ENCODE measurements at places on chromosomes 5 and 9. TPM values are rescaled to one million over a fixed set of nuclear protein-coding genes. Genes with fewer than 3 reads are reported as not detected.

- no peaks in the 10 kb centered on the region for H3K4me1 ChIP-seq
- DNase-seq: no peak
- no peaks in the 10 kb centered on the region for H3K36me3 ChIP-seq
- no peak overlapping the region for H3K27ac ChIP-seq
Observed at GRCh38 chr9:37566716-37567115, 9.5 kb downstream of the FBXO10 start.

The ST6GALNAC6 gene
- total RNA-seq: 140 TPM

The VCAN gene
- 870 TPM for total RNA-seq

GRCh38 chr5:20055301-20055700 is 67.3 kb upstream of the CDH18 start:
- no peak overlapping the region for H3K4me3 ChIP-seq
- H3K4me1 ChIP-seq: no peaks in the 10 kb centered on the region
- no peaks in the 10 kb centered on the region for H3K27me3 ChIP-seq
- no peak overlapping the region for H3K27ac ChIP-seq
- no peak for DNase-seq
- no peaks in the 10 kb centered on the region for H3K36me3 ChIP-seq

DNA sequence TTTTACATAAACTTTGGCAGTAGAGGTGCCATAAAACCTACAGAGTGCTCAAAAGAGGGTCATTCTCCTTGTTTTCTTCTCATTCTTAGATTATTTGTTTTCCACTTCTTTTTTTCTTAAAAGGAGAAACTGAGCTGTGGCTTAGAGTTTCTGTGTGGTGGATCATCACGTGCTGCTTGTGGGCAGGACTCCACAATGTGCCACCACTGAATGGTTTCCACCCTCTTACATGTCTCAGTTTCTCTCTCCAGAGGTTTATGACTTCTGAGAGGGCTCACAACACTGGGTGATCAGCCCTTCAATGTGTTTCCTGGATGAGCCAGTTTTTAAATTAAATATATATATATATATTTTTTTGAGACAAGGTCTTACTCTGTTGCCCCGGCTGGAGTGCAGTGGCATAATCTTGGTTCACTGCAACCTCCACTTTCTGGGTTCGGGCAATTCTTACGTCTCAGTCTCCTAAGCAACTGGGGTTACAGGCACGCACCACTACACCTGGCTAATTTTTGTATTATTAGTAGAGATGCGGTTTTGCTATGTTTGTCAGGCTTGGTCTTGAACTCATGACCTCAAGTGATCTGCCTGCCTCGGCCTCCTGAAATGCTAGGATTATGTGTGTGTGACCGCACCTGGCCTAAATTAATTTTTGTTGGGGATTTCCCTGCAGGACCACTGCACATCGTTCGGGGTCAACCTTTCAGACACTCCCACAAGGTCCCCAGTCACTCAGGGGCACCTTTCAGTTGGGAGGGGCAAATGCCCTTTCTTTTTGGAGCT is 3.1 kb upstream of the UNC13B start:
- peaks cover 12% of the 10 kb centered on the region for H3K4me1 ChIP-seq
- H3K4me3 ChIP-seq: no peak overlapping the region
- H3K36me3 ChIP-seq: no peaks in the 10 kb centered on the region
- no peak for DNase-seq
- no peaks in the 10 kb centered on the region for H3K27me3 ChIP-seq
- no peak overlapping the region for H3K27ac ChIP-seq

GRCh38 chr5:117788596-117788995 is 1199.8 kb downstream of the DTWD2 start:
- H3K4me1 ChIP-seq: no peaks in the 10 kb centered on the region
- H3K27me3 ChIP-seq: no peaks in the 10 kb centered on the region
- no peak overlapping the region for H3K27ac ChIP-seq
- no peak for DNase-seq

The HBEGF gene
- 22.6 TPM for total RNA-seq

The STC2 gene
- total RNA-seq: 2.0 TPM

The NEURL1B gene
- total RNA-seq: 17.6 TPM

DNA sequence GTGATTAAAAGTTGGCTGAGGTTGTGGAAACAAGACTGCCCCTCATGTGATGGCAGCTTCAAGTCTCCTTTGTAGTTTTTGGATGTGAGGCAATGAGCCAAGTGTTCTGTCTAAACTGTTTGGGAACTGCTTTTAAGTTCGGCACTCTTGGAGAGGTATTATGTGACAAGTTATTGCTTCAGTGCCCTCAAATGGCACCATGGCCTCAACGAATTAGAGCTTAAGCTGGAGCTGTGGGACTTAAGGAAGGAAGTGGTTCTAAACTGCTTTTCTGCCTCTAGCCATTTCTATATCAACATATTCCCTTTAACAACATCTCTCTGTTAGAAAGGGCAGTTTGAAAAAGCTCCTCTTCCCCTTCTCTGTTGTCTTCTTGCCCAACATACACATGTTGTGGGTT is 227.7 kb downstream of the RFK start:
- H3K27me3 ChIP-seq: no peaks in the 10 kb centered on the region
- no peak overlapping the region for H3K4me3 ChIP-seq
- DNase-seq: no peak
- peaks cover 13% of the 10 kb centered on the region for H3K4me1 ChIP-seq
- H3K27ac ChIP-seq: no peak overlapping the region
- H3K36me3 ChIP-seq: peaks cover 21% of the 10 kb centered on the region

The BRINP1 gene
- 4.3 TPM for total RNA-seq

- H3K27me3 ChIP-seq: no peaks in the 10 kb centered on the region
- H3K36me3 ChIP-seq: no peaks in the 10 kb centered on the region
- no peak overlapping the region for H3K27ac ChIP-seq
- no peak overlapping the region for H3K4me3 ChIP-seq
- DNase-seq: no peak
Observed at GRCh38 chr5:154995679-154996078, 17.9 kb upstream of the KIF4B start.

GRCh38 chr5:31853398-31854135 is 214.6 kb downstream of the PDZD2 start:
- peaks cover 16% of the 10 kb centered on the region for H3K4me1 ChIP-seq
- peak overlapping the region; percentile 76 for H3K4me3 ChIP-seq
- H3K27me3 ChIP-seq: no peaks in the 10 kb centered on the region
- no peak overlapping the region for H3K27ac ChIP-seq

GRCh38 chr5:75756211-75756610 is 39.0 kb upstream of the POC5 start:
- no peaks in the 10 kb centered on the region for H3K27me3 ChIP-seq
- H3K27ac ChIP-seq: no peak overlapping the region
- H3K4me1 ChIP-seq: no peaks in the 10 kb centered on the region
- H3K36me3 ChIP-seq: no peaks in the 10 kb centered on the region
- no peak overlapping the region for H3K4me3 ChIP-seq
- DNase-seq: no peak

DNA sequence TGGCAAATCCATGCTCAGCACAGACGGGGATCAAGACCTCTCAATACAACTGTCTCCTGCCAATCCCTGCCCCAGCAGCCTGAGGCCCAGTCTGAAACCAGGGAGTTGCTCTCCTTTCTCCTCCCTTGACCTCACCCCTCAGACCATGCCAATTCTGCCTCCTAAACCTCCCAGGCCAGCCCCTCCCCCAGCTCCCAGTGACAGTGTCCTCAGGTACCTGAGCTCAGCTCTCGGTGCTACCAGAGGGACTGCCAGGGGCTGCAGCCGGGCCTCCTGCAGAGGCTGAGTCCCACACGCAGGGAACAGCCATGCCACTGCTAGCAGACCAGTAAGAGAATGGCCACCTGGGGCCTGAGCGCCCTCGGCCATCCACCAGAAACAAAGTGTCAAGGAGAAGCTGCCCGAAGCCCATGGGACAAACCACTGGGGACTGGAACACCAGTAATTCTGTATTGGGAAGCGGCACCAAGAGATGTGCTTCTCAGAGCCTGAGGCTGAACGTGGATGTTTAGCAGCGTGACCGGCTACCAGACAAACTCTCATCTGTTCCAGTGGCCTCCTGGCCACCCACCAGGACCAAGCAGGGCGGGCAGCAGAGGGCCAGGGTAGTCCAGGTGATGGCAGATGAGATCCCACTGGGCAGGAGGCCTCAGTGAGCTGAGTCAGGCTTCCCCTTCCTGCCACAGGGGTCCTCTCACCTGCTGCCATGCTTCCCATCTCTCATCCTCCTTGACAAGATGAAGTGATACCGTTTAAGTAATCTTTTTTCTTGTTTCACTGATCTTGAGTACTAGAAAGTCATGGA is 557 bp upstream of the IL3 start:
- H3K4me3 ChIP-seq: no peak overlapping the region
- H3K27me3 ChIP-seq: no peaks in the 10 kb centered on the region
- no peak for DNase-seq
- H3K36me3 ChIP-seq: no peaks in the 10 kb centered on the region
- H3K27ac ChIP-seq: no peak overlapping the region

GRCh38 chr9:36161187-36161586 is 8.0 kb upstream of the CCIN start:
- peaks cover 24% of the 10 kb centered on the region for H3K4me1 ChIP-seq
- no peaks in the 10 kb centered on the region for H3K27me3 ChIP-seq
- H3K4me3 ChIP-seq: no peak overlapping the region
- H3K27ac ChIP-seq: peak overlapping the region; percentile 77
- no peaks in the 10 kb centered on the region for H3K36me3 ChIP-seq

- H3K36me3 ChIP-seq: no peaks in the 10 kb centered on the region
- H3K27me3 ChIP-seq: no peaks in the 10 kb centered on the region
- DNase-seq: no peak
- H3K4me3 ChIP-seq: no peak overlapping the region
Observed at GRCh38 chr5:125100951-125101350, 354.5 kb upstream of the ZNF608 start.

The BSPRY gene
- total RNA-seq: 0.14 TPM

- no peak overlapping the region for H3K4me3 ChIP-seq
- no peak for DNase-seq
- no peaks in the 10 kb centered on the region for H3K36me3 ChIP-seq
- H3K27me3 ChIP-seq: no peaks in the 10 kb centered on the region
Observed at GRCh38 chr9:12740845-12741244, 34.0 kb upstream of the LURAP1L start.

DNA sequence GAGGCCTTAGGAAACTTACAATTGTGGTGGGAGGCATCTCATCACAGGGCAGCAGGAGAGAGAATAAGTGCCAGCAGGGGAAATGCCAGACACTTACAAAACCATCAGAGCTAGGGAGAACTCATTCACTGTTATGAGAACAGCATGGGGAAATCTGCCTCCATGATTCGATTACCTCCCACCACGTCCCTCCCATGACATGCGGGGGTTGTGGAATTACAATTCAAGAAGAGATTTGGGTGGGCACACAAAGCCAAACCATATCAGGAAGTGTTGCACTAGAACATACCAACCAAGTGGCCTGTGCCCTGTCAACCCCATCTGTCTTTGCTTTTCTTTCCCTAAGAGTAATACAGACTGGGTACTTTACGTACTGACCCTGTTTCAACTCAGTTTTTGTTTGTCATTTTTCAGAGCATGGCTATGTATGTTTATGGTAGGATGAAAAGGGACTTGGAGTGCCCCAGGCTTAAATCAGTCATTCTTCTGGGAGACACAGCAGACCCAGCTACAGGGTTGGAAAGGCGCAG is 58.3 kb upstream of the TGFBR1 start:
- no peaks in the 10 kb centered on the region for H3K27me3 ChIP-seq
- H3K4me1 ChIP-seq: no peaks in the 10 kb centered on the region
- H3K27ac ChIP-seq: no peak overlapping the region
- H3K36me3 ChIP-seq: no peaks in the 10 kb centered on the region

The SEMA6A gene
- total RNA-seq: 7.4 TPM

The SHISAL2B gene
- total RNA-seq: not detected

DNA sequence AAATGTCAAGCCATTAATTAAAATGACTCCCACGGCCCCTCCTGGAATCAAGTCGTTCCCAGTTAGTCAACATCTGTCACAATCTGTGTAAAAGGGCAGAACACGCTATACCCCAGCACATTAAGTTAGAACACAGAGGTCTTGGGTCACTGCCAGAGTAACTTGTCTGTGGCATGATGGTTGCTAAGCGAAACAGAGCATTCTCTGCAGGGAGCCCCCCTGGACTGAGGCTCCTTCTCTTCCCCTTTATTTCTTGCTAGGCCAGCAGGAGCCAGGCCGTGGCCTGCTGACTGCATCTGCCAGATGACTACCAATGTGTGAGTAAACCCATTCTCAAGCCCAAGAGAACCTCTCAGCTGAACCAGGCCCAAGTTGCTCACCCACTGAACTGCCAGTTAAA is 51.9 kb upstream of the ZBED3 start:
- H3K4me3 ChIP-seq: no peak overlapping the region
- DNase-seq: peak; percentile 9
- no peaks in the 10 kb centered on the region for H3K27me3 ChIP-seq

- H3K27ac ChIP-seq: peak overlapping the region; percentile 61
- H3K36me3 ChIP-seq: no peaks in the 10 kb centered on the region
- H3K4me3 ChIP-seq: peak overlapping the region; percentile 3
Observed at GRCh38 chr5:9363026-9363425, 182.8 kb downstream of the SEMA5A start.

DNA sequence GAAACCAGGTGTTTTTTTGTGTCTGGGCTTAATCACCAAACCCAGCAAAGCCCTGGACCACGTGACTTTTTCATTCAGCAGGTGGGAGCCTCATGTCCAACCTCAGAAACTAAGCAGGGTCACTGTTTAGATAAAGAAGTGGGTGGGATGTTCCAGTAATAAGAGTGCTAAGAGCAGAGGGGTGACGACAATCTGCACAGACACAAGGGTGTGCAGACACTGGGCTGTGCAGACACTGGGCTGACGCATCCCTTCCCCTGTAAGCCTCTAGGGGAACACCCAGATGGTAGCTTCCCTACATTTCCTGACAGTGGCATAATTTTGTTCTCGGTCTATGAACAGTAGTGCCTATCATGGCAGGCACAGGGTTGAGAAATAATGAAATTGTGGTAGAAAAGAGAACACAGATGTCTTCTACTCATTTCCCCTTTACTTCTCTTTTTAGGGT is 85.1 kb downstream of the SAXO1 start:
- no peaks in the 10 kb centered on the region for H3K4me1 ChIP-seq
- no peaks in the 10 kb centered on the region for H3K36me3 ChIP-seq
- H3K4me3 ChIP-seq: no peak overlapping the region
- DNase-seq: no peak
- H3K27ac ChIP-seq: no peak overlapping the region
- H3K27me3 ChIP-seq: no peaks in the 10 kb centered on the region

DNA sequence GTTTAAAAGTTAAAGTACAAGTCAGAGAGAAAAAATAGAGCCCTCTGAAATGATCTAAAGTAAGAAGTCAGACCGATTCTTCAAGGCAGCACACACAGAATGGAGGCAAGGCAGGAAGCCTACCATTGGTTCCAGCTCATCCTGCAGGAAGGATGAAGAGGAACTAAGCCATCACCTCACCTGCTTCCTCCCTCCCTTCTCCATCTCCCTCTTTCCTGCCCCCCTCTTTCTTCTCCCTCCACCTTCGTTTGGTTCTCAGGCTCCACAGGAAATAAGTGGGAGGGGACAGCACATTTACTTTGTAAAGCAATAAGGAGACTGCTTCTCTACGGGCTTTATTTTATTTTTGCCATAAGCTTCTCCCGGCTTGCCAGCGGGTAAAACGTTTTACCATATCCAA is 213.4 kb downstream of the TRIM32 start:
- no peak overlapping the region for H3K4me3 ChIP-seq
- DNase-seq: no peak
- no peak overlapping the region for H3K27ac ChIP-seq

The SPATA31E1 gene
- not detected for total RNA-seq

All from thoracic aorta (tissue), 2 donors.